Head of caudate nucleus (tissue), 42 donors: ENCODE measurements at places on chromosomes 5 and 9.

DNA sequence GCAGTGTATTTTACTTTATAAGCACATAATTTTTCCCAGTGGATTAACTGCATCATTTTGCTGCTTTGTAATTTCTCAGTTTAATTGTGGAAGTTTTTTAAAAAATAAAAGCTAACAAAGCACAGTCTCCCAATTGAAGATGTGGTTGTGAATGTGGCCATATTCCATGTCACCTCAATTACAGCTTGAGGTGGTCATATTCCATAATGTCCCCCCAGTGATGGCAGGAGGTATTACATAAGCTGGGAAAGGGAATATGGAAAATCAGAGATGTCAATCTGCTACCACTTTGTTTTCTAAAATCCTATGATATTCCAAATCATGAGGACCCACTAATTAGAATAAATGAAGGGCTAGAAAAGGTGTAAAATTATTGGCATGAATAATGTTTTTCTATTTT is 1672.0 kb upstream of the CDH9 start:
- no peak for DNase-seq

DNA sequence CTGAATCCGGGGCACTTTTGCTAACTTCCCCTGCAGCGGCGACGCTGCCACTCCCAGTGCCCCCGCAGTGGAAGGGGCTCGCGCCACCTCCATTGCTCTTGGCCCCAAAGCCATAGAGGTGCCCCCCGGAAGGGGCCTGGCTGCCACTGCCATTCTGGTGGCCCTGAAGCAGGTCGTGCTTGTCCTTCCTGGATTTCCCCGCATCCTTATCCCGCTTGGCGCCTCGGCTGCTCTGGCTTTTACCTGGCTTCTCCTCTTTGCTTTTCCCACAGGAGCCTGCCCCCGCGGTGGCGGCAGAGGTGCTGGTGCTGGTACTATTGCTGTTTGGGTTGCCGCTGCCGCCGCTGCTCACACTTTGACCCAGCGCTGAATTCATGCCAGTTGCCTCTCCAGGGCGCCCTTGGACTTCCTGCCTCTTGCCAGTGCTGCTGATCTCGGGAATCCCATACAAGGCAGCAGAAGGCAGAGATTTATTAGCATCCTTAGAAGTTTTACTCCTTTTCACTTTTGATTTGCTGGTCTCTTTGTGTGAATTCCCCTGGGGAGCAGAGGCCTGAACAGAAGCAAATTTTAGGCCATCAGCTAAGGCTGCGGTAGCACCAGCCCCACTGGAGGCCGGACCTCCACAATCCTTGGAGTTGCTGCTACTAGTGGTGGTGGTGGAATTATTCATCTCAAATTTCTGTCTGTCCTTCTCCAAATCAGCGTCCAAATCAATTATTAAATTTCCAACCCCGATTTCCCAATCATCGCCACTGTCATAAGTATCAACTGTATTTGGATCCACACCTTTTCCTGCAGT is 2.1 kb downstream of the ZNF608 start:
- peak; percentile 77 for DNase-seq

- DNase-seq, result peak; percentile 51
Observed at GRCh38 chr9:38423973-38424843, at the start of gene IGFBPL1. Gene IGFBPL1, minus strand, starts transcription at chr9:38424454. Its CDS starts 30 bp downstream, at chr9:38424424.

DNA sequence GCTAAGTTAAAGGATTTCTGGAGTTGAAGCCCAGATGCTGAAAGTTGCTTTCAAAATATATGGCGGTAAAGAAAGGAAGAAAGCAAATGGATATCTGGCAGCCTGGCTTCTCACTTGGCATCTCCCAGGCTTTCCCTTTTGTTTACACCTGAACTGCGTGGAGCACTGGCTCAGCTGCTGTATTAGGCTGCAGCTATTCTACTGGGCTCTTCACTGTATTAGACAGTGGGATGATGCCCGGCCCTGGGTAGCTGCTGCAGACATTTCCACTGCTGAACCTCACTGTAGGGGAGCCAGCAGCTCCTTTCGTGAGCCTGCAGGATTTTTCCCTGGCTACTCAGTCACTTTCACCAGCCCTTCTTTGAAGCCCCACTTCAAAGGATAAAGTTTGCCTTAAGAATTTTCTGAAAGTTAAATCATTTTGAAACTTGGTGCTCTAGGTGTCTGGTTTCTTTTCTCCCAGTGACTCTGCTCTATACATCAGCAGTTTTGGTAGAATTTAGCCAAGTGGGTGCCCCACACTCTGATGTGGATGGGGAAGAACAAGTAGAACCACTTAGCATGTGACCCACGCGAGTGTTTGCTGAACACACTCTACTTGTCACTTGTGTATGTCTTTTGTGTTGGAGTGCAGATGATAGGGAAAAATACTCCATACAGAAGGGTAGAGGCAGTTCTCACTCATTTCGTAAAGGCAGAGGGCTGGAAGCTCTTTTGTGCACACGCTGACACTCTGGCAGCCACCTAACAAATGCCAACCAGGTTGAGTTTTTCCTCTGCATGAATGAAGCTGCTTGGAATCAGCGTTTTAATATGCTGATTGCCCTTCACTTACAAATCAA is 49.9 kb downstream of the C9orf152 start:
- no peak for DNase-seq

GRCh38 chr5:73284220-73284795 is 111.3 kb downstream of the TMEM174 start:
- DNase-seq, result no peak

DNA sequence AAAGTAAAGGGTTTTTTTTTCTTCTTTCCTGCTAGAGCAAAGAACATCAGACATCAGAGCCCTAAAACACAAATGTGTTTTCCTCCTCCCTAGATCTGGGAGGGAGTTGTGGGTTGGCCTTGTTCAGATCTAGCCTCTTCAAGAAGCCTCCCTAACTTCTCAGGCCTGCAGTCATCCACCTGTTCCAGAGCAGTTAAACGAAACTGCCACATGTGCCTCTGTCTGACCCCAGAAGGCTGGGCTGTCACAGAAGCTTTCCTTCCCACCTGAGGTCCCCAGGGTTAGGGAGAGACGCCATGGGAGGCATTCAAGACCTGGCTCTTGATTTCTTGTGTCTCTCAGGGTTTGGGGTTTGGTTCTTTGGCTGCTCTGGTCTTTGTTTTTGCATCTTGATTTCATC is 87.0 kb downstream of the DAB2IP start:
- DNase-seq, result no peak

- no peak for DNase-seq
Observed at GRCh38 chr9:68427216-68427977, 71.0 kb downstream of the PGM5 start.

- no peak for DNase-seq
Observed at GRCh38 chr5:171419688-171420430, 412 bp downstream of the FGF18 start.

DNA sequence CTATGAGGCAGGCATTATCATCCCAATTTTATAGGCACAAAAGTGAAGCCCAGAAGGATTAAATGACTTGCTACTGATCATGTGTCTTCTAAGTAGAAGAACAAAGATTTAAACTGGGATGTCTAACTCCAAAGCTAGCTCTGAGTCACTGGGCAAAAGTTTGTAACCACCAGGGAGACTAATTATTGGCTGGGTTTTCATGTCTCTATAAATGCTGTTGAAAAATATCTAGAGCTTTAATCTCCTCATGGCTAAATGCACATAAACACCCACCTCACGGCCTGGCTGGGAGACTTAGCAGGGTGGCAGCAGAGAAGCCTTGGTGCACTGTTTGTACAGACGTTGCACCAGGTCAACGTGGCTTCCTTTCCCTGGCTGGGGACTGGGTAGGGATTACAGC is 144.6 kb downstream of the MELK start:
- no peak for DNase-seq

- DNase-seq, result no peak
Observed at GRCh38 chr5:60841361-60841760, 2.7 kb downstream of the ELOVL7 start.

- no peak for DNase-seq
Observed at GRCh38 chr5:305050-305449, 16.5 kb upstream of the AHRR start.

GRCh38 chr9:135701067-135701958 is 672 bp upstream of the KCNT1 start:
- DNase-seq, result no peak

DNA sequence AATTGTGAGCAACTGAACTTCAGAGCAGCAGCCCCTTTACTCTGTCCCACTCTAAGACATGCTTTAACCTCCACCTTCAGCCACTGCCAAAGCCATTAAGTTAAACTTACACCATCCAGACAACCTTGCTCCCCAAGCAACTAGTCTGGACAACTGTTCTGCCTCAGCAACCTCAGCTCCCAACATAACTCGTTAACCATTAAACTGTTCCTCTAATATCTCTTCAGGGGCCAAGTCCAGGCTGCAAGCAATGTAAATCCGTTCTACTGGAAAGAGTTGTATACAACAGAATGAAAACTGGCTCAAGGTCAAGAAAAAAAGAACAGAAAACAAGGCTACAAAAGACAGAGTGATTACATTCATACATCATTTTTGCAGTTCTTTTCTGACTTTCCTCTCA is 131.7 kb upstream of the TARS1 start:
- DNase-seq, result no peak

GRCh38 chr9:112002847-112003457 is 106.3 kb downstream of the UGCG start:
- DNase-seq, result no peak

- DNase-seq, result no peak
Observed at GRCh38 chr5:138668451-138669380, 84.5 kb upstream of the CTNNA1 start.

- DNase-seq, result no peak
Observed at GRCh38 chr9:90322296-90322695, 320.3 kb downstream of the DIRAS2 start.

DNA sequence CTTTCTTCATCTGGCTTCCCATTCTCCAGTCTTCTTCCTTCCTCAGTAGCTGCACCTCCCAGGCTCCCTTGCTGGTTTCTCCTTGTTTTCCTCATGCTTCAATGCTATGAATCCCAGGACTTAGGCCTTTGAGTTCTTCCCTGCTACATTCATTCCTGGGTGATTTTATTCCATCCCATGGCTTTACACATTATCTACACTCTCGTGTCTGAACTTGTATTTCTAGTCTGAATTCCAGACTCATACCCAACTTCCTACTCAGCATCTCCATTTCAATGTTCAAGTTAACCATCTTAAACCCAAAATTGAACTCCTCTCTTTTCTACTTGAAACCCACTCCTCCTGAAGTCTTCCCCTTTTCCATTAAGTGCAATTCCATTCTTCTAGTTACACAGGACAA is 20.0 kb downstream of the SLC24A2 start:
- no peak for DNase-seq

DNA sequence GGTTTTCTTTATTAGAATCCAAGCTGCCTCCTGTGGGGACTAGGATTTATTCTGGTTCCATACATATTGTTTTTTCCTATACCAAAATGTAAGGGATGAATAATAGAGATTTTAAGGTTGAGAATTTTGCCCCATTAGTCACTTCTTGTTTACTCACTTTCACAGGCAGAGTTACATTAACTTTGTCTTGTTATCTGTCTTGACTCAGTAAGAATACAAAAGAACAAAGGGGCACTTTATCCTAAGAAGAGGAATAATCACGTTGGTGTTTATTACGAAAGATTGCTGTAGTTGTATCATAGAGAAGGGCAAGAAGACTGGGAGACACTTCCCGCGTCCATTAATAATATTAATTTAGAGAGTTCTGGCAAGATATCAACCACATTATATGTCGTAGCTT is 599.7 kb upstream of the FTMT start:
- DNase-seq, result no peak

- no peak for DNase-seq
Observed at GRCh38 chr5:144950996-144951395, 780.3 kb downstream of the KCTD16 start.

DNA sequence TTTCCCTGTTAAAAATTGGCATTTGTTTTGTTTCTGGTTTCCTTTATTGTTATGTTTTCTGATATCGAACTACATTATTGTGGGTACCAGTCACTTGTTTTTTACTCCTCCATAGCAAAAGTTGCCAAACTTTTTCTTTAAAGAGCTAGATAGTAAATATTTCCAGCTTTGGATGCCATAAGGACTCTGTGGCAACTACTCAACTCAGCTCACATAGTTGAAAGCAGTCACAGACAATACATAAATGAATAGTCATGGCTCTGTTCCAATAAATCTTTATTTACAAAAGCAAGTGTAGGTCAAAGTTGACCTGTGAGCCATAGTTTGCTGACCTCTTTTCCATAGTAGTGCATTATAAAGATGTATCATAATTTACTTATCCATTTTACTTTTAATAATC is 305.0 kb downstream of the RASEF start:
- no peak for DNase-seq

- DNase-seq, result no peak
Observed at GRCh38 chr9:112933696-112934095, 43.0 kb upstream of the SLC46A2 start.

GRCh38 chr9:71626395-71626794 is 141.9 kb downstream of the CEMIP2 start:
- no peak for DNase-seq

- DNase-seq, result no peak
Observed at GRCh38 chr9:136732444-136733178, 10.1 kb downstream of the LCN10 start.

DNA sequence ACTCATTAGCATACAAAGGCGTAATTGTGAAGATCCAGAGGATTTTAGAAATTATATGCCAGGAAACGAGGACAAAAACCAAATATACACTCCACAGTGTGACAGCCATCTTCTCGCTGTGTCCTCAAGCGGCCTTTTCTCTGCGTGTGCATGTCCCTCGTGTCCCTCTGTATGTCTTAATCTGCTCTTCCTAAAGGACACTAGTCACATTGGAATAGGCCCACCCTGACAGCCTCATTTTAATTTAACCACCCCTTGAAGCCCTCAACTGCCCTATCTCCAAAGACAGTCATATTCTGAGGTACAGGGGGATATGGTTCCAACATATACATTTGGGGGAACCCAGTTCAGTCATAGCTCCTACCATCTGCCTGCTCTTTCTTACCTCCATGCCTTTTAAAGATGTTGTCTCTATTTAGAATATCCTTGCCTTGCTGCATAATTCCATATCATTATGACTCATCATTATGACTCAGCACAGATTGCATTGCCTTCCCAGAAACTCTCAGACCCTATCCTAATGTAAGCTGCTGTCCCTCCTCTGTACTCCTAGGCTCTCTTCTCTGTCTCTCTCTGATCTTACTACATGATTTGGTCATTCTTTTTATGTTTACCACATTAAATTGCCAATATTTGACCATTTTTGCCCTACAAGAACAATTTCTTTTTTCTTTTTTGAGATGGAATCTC is 210.9 kb downstream of the AOPEP start:
- DNase-seq, result no peak

- no peak for DNase-seq
Observed at GRCh38 chr5:35773967-35774366, 82.7 kb upstream of the IL7R start.

GRCh38 chr5:19988457-19988856 is 457 bp upstream of the CDH18 start:
- DNase-seq, result peak; percentile 51

GRCh38 chr9:8822667-8823025 is 1023.1 kb upstream of the DMAC1 start:
- no peak for DNase-seq

DNA sequence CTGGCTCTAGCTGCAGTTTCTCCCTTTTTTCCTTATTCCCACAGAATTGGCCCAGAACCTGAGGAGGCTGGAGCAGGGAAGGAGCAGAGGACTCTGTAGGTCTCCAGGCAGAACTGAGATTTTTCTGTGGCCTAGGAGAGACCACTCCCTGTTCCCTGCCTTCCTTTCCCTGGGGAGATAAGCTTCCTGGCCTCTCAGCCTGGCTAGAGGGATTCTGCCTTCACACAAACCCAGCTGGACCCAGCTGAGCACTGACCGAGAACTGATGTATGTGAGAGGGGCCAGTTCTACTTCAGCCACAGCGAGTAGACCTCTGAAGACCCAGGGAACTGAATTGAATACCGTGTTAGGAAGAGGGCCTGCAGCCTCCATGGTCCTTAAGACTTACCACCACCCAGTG is 48.0 kb downstream of the RUSC2 start:
- no peak for DNase-seq
